ENCODE measurements at places on chromosomes 6 and 20.

GRCh38 chr6:46240866-46241565 is 70.2 kb upstream of the ENPP5 start:
- DNase-seq, result no peak

DNA sequence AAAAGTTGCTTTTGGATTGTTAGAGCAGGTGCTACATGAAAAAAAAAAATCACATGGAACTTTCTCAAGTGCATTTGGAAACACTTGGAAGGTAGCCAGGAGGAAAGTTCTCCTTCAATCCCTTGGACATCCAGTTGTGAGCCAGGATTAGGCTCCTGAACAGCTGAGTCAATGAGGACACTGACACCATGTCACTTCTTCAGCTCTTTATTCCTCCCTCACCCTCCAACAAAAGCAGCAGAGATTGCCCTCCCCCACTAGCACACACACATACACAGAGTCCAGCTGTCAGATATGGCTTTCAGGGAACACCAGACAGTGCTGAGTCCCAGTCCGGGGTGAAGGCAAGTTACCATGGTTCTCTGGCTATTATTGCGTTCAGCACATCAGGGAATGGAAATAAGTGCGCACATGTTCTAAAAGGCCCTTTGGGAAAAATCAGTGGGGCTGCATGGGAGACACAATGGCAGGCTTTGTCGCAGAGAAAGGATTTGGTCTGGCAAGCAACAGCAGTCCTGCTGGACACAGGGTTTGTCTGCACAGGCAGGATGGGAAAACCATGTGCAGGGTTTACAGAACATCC is 124.7 kb upstream of the MARCKS start:
- peak; percentile 61 for DNase-seq

- DNase-seq, result no peak
These were observed 52.2 kb downstream of the FGD2 start for GRCh38 chr6:37057678-37058077.

GRCh38 chr6:157690441-157691210 is 132.4 kb upstream of the SNX9 start:
- no peak for DNase-seq

GRCh38 chr6:143068001-143068400 is 7.3 kb downstream of the AIG1 start:
- DNase-seq, result no peak

DNA sequence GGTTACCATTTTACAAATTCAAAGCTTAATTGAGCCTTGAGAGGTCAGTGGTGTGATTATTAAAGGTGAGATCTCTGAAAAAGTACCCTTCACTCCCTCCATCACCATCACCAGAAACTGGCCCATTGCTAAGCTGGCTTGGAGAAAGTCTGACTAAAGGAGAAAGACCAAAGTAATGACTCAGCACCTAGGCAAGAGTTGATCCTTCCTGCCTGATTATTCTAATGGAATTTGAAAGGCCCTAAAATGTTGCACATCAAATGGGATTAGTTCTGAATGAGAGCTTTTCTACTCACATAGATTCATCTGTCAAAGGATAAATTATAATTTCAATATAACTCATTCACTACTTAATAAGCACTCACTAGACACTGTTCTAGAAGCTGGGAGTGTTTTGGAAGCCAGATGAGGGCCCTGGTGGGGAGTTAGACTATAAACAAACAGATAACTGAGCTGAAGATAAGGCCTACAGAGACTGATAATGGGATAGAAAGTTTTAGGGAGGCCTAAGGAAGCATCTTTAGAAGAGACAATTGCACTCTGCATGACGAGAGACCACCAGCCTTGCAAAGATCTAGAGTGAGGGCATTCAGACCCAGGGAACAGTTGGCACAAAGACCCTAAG is 366.7 kb downstream of the SYNE1 start:
- DNase-seq, result no peak

GRCh38 chr6:168221000-168221399 is 98.6 kb downstream of the DACT2 start:
- DNase-seq, result no peak

GRCh38 chr6:149751239-149751638 is 1.7 kb downstream of the PCMT1 start:
- DNase-seq, result no peak

DNA sequence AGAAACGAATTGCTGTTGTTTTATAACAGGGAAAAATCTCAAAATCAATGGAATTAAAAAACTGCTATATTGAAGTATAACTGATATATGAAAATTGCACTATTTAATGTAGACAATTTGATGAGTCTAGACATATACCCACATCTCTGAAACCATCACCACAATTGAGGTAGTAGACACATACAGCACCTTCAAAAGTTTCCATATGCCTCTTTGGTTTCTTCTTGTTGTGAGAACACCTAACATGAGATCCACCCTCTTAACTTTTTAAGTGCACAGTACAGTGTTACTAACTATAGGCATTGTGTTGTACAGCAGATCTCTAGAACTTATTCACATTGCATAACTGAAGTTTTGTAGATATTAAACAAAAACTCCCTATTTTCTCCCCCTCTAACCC is 14.0 kb upstream of the SLC17A5 start:
- DNase-seq, result no peak

- no peak for DNase-seq
These were observed 597.9 kb downstream of the EPM2A start for GRCh38 chr6:145137425-145137824.

DNA sequence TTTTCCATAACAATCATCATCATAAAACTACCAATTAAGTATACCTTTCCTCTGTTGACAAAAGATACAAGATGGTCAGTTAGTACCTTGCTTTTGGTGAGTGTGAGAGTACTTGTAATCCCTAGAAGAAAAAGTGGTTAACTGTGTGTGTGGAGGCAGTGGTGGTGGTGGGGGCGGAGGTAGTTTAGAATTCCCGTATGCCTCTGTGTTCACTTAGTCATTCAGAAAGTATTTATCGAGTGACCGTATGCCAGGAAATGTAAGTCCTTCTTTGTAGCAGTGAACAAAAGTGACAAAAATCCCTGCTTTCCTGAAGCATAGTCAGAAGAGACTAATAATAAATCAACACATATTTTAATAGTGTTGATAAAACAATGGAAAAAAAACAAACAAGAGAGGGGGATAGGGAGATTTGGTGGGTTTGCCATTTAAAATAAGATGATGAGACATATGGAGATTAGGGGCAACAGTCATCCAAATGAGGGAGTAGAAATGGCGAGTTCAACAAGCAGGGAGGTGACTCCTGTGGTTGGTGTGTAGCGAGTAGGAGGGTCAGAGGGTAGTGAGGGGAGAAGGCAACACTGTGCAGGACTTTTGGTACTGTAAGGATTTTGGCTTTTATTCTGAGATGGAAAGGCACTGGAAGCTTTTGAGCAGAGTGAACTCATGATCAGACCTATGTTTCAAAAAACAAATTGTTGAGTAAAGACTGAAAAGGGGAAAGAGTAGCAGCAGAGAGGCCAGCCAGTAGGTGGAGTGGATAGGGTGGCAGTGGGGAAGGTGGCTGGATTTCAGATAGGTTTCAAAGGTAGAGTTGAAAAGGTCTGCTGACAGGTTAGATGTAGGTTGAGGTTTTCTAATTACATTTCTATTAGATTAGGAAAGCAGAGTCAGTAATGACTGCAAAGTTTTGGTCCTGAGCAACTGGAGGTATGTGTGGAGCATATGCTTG is 40.3 kb upstream of the SIM1 start:
- no peak for DNase-seq

DNA sequence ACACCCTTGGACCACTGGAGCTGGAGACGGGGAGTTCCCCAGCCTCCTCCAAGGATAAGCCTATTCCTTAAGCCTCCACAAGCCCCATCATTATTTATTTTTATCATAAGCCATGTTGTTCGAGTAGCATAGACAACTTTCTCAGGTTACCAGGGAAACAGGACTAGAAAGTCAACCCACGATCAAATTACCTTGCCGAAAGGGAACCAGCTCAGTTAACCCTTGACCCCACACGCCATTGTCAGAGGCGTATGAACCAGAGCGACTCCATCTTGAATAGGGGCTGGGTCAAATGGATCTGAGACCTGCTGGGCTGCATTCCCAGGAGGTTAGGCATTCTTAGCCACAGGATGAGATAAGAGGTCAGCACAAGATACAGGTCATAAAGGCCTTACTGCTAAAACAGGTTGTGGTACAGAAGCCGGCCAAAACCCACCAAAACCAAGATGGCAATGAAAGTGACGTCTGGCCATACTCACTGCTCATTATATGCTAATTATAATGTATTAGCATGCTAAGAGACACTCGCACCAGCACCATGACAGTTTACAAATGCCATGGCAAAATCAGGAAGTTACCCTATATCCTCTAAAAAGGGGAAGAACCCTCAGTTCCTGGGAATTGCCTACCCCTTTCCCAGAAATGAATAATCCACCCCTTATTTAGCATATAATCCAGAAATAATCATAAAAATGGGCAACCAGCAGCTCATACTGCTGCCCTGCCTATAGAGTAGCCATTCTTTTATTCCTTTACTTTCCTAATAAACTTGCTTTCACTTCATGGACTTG is 22.4 kb downstream of the SYNJ2 start:
- DNase-seq, result no peak

DNA sequence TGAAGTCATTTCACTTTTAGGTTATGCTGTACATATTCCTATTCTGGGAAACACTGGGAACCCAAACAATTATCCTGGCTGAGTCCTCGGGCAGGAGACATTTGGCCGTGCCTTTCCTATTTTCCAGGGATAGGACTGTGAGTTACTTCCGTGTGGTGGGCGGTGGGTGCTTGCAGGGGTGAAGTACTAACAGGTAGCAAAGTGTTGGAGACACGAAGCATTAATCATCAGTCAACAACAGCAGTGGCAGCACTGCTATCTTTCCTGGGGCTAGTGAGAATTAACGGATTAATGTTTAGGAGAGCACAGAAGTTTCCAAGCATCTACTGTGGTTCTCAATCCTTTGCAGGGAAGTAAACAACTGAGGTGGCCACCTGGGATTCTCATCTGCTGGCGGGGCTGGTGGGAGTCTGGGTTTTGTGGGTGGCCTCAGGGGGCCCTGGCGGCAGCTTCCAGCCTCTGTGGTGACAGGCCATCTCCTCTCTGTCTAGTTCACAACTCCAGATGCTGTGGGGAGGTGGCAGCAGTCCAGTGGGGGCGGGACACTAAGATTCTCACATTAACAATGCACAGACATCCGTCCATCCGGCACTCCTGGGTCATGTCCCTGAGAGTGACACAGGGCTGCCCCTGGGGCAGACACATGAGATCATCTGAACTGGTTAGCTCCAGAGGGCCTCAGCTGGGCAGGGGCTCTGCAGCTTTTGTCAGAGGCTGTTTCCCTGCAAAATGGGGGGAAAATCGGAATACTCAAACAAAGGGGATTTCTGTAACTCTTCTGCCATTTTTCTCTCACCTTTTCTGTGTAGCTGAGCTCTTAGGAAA is 90.9 kb downstream of the GJA10 start:
- DNase-seq, result no peak

DNA sequence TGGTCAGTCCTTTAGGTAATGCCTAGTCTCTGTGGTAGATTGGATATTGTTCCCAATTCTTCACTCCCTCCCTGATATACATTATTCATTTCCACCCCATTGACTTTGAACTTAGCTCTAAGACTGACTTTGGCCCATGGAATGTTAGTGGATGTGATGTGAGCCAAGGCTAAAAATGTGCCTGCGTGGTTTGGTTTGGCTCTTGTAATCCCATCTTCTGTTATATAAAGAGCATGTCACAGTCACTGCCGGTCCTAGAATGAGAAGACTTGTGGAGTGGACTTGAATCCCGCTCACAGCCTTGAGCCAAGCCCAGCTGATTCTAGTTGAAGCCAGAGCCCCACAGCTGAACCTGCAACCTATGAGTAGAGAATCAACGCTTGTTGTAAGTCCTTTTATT is 23.6 kb upstream of the DNAAF9 start:
- DNase-seq, result no peak

GRCh38 chr6:3190056-3190455 is 32.7 kb upstream of the TUBB2A start:
- no peak for DNase-seq

DNA sequence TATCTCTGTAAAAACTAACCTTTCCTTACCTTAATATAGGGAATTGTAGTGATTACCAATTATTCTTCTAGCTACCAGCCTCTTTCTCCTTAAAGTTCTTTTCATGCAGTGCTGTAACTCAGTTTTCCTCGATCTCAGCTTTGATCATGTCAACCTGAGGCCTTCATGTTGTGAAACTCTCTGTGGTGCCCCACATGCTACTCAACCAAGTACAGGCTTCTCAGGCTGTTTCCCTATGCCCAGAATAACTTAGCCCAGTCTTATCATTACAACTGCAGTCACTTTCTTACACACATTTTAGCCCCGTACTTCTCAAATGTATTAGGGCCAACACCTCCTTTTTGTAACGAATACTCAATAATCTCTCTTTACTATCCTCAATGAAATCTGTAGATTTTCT is 90.1 kb upstream of the SUPT3H start:
- DNase-seq, result no peak

DNA sequence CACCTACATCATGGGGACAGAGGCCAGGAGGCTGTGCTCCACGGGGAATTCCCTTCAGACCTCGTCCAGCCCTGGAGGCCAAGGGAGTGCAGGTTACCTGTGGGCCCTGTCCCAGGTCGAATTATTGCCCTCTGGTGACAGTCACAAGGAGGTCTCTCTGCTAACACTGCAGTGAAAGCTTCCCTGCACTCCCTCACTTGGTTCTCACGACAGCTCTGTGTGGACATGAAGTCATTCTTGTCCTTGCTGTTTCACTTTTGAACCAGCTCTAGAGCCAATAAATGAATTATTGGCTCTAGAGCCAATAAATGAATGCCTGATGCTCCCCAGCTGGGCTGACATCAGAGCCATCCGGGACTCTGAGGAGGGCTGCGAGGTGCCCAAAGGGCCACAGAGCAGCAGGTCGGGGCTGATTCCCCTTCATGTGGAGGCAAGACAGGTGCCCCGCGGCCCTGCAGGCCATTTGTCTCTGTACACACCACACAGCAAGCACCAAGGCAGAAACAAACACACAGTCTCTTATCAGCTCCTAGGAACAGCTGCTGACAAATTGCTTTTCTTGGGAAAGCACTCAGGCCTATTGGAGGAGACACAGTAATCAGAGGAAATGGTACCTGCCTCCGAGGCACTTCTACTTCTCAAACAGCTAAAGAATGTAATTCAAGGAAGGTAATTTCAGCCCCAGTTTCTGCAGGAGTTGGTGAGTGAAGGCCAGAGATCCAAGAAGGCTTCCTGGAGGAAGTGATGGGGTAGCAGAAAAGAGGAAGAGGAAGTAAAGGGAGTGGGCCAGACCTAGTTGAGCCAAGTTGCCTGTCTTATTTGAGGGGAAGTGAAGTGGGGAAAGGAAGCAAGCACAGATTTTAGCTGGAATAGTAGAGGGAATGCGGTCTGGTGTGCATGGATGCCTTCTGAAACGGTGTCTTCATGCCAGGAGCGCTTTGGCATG is 27.5 kb upstream of the TBXT start:
- DNase-seq, result no peak

GRCh38 chr6:158776737-158777136 is 42.4 kb downstream of the EZR start:
- no peak for DNase-seq

All from NCI-H2029 treated with DMSO at 0.1 percent for 48 hours (cell line).